Stimulated activated CD4-positive, alpha-beta T cell treated with anti-CD3 and anti-CD28 coated beads, Interleukin-1b, Interleukin-23, amount 100 ng/mL, for 4 hours (primary cell): ENCODE measurements at places on chromosomes 11 and 22.

DNA sequence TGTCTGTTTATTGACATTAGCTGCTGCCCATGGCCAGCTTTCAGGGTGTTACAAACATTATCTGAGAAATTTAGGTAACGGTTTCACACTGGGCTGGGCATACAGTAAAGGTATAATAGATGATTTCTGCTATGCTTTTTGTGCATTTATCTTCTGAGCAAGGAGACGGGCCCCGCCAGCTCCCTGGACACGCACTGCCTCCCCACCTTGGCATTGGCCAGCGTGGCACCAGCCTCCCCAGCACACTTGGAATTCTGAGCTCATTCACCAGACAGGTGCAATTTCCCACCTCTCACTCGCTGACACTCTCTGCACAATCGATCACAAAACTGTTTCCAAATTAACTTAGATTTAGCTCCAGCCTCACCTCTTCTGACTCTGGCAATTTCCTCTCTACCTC, 222.8 kb downstream of the CEP164 start:
- no peak for DNase-seq

GRCh38 chr11:60570970-60571369, 55.8 kb downstream of the MS4A13 start:
- DNase-seq: no peak

DNA sequence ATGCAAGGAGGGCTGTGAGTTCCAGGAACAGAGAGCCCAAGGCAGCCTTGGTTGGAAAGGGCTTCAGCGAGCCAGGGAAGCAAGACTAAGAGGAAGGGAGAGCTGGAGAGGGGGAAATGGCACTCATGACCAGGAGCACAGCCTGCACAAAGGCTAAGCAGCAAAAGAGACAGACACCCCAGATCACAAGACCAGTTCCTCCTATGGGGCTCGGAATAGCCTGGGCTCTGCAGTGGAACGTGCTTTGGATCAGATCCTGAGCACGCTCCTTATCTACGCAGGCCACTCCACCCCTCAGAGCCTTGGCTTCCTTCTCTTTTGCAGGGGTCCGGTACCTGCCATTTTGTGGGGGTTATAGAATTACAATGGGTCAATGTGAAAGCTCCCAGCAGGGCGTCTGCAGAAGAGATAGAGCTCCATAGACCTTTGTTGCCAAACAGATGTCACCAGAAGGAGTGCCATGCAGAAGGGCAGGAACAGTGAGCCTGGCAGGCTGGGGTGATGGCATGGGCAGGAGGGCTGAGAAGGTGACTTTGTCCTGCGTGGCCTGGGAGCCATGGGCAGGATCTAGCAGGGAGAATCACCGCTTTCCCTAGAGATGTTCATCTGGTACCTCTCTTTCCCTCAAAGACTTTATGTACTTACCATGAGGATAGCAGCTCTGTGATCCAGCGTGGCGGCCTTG, 33.8 kb downstream of the ZC3H7B start:
- DNase-seq: no peak

DNA sequence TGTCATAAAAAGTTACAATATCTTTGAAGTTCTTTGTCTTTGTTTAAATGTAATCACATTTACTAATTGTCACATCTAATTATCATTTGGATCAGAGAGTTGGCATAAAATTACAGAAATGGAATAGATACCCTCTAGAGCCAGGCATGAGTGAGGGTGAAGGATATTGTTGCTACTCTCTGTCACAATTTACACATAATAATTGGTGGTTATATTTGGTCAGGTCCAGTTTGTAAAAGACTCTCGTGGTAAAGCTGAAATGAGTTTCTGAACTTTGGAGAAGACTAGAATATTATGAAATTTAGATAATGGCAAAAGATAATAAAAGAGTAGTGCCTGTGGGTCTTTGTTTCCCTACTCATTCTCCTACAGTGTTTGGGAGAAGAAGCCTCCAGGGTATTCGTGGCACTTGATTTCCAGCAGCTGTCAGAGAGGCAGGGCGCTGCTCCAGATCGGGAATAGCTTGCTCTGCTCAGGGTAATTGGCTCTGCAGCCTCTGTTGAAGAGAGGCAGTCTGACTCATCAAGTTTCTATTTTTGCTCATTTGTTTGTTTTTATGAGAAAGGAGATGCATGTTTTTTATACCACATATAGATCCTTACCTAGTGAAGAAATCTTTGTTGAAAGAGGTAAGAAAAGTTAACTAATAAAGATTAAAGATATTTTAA, 349.9 kb downstream of the CNTN5 start:
- DNase-seq: no peak

GRCh38 chr22:36470994-36471331, 10.5 kb downstream of the TXN2 start:
- DNase-seq: no peak

DNA sequence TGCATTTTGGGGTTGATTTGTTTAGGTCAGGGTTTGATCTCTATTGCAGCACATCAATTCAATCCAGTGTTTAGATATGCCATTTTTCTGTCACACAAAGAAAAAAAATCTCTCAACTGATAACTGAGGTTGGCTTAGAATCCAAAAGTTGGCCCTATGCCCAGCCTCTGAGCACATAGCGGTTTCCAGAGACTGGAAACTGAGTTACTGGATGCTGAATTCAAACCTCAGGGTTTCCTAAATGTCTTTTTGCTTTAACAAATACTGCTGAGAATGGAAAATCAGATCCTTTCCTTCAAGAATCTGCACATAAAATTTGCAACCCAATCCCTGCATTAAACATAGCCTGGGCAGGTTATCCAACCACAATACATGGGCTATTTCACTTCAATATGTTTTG, 4.0 kb downstream of the P4HA3 start:
- DNase-seq: no peak

- DNase-seq: no peak
Observed at GRCh38 chr11:17606233-17607082, 59.4 kb downstream of the OTOG start.

- no peak for DNase-seq
Observed at GRCh38 chr22:49958366-49958921, 2.1 kb upstream of the PIM3 start.

DNA sequence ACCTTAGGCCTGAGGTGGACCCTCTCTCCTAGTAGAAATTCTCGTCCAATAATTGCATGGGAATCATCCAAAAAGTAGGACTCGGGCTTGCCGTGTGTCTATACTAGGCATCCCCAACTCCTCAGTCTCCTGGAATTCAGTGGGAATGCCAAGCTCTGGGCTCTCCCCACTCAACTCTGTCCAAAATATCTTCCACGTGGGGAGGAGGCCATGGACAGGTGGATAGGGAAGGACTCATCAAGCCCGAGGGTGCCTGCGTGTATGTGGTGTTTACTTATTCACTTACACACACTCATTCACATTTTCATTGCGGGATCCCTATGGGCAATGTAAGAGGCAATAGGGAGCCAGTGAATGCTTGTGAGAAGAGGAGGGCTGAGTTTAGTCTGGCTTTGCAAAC, 383.3 kb downstream of the MN1 start:
- no peak for DNase-seq

DNA sequence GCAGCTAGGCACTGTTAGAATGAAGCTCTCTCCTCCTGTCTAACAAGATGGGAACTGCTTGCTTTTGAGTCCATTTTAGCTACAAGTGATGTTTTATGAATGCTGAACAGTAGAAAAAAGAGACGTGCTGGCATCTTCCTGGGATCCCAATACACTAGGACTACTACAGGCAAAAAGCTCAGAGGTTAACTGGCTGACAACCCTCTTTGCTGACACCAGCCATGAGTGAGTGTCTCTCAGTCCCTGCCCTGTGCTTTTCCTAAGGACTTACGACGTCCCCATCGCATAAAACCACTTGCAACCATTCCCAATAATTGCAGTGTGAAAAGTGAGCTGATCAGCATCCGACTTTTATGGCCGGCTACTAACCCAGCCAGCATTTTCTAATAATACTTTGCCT, 213.5 kb downstream of the NTM start:
- no peak for DNase-seq
